ENCODE measurements at places on chromosomes 11 and 22. TPM values are rescaled to one million over a fixed set of nuclear protein-coding genes. Genes with fewer than 3 reads are reported as not detected.

Gene TSGA10IP
- total RNA-seq: not detected

Gene ARHGAP8
- 0.89 TPM for total RNA-seq

Gene NELL1
- total RNA-seq: not detected

Gene LYVE1
- total RNA-seq: 250 TPM

Gene MIOX
- not detected for total RNA-seq

Gene SLC37A2
- 6.0 TPM for total RNA-seq

Gene APOA1
- 0.99 TPM for total RNA-seq

Gene LRRN4CL
- 7.3 TPM for total RNA-seq

Gene GUCY1A2
- total RNA-seq: 7.1 TPM

Gene OR8A1
- total RNA-seq: not detected

Gene RTN4R
- total RNA-seq: 1.4 TPM

Gene NAA40
- 26.0 TPM for total RNA-seq

Gene ADM2
- total RNA-seq: 0.52 TPM

Gene FGF3
- total RNA-seq: not detected

Gene BTG4
- total RNA-seq: not detected

Gene ZBTB16
- total RNA-seq: 65.2 TPM

Gene SCGB1C1
- total RNA-seq: not detected

Gene CATSPERZ
- 0.32 TPM for total RNA-seq

Gene APOL4
- 10.8 TPM for total RNA-seq

Gene PGAP2
- total RNA-seq: 10.9 TPM

Gene RIBC2
- 0.47 TPM for total RNA-seq

Gene RIMBP3C
- 0.21 TPM for total RNA-seq

Gene MS4A6A
- 155 TPM for total RNA-seq

Gene PRDX5
- total RNA-seq: 264 TPM

Gene OR56A1
- total RNA-seq: not detected

Gene KCNK4
- 0.13 TPM for total RNA-seq

Gene TYR
- total RNA-seq: not detected

Gene KRTAP5-1
- total RNA-seq: not detected

Gene PICK1
- total RNA-seq: 21.0 TPM

Gene ALDH3B1
- total RNA-seq: 8.9 TPM

Gene GRM5
- 0.03 TPM for total RNA-seq

Gene TKFC
- total RNA-seq: 16.1 TPM

Gene ANGPTL5
- total RNA-seq: 4.0 TPM

Gene CRYAB
- total RNA-seq: 4,265 TPM

All from left cardiac atrium (tissue), 4 donors.